ENCODE measurements at places on chromosomes 16 and 17.

DNA sequence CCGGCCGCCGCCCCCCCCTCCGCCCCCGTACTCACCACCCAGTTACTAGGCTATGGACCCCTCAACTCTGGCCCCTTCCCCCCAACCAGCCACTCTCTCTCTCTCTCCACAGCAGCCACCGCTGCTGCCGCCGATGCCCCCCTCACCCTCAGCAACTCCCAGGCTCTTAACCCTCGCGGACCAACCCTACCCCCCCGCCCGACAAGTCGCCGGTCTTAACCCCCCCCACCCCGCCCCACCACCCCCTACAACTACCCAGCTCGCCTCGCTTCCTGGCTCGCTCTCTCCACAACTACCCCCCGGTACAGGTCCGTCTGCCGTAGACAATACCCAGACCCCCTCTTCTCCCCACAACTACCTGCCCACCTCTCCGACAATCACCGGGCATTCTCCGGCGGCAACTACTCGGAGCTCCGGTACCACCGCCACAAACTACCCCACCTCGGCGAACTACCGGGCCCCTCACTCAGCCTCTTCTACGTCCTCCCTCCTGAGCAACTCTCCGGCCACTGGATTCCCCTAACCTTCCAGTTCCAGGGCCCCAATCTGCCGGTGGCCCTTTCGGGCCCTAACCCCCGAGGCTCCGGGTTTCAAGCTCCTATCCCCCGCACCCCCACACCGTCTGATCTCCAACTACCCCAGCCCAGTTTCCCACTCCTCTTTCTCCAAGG, 702 bp downstream of the PHF23 start:
- peaks cover 62% of the 10 kb centered on the region for H3K4me1 ChIP-seq
- peak overlapping the region; percentile 99 for H3K4me3 ChIP-seq
- H3K36me3 ChIP-seq, result peaks cover 53% of the 10 kb centered on the region
- peak overlapping the region; percentile 95 for H3K27ac ChIP-seq

DNA sequence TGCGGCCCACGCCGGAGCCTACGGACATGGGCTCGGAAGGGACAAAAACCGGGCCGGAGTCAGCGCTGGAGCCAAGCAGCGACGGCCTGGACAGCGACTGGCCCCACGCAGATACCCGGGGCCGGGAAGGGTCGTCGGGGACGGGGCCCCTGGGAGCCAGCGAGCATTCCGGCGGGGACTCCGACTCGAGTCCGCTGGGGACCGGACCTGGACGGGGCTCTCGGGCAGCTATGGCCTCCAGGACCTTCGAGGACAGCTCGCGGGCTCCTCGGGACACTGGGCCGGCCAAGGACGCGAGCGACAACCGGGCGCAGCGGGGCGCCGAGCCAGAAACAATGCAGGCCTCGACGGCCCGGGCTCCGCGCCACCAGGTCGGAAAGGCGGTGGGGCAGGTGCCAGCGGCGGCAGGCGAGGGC, 1.0 kb downstream of the MYO15B start:
- H3K36me3 ChIP-seq, result no peaks in the 10 kb centered on the region
- H3K27ac ChIP-seq, result no peak overlapping the region
- peaks cover 28% of the 10 kb centered on the region for H3K27me3 ChIP-seq
- H3K4me1 ChIP-seq, result peaks cover 2% of the 10 kb centered on the region
- peak overlapping the region; percentile 67 for H3K4me3 ChIP-seq
- no peak for DNase-seq

GRCh38 chr16:67246756-67247191, 507 bp downstream of the FHOD1 start:
- DNase-seq, result peak; percentile 81
- peak overlapping the region; percentile 89 for H3K4me3 ChIP-seq
- H3K27ac ChIP-seq, result peak overlapping the region; percentile 91
- H3K36me3 ChIP-seq, result peaks cover 7% of the 10 kb centered on the region
- peaks cover 49% of the 10 kb centered on the region for H3K4me1 ChIP-seq

GRCh38 chr16:67672739-67673662, 6.4 kb downstream of the C16orf86 start:
- H3K27ac ChIP-seq, result no peak overlapping the region
- H3K4me3 ChIP-seq, result no peak overlapping the region
- H3K36me3 ChIP-seq, result no peaks in the 10 kb centered on the region

- no peaks in the 10 kb centered on the region for H3K4me1 ChIP-seq
- H3K27ac ChIP-seq, result no peak overlapping the region
- no peak overlapping the region for H3K4me3 ChIP-seq
- H3K27me3 ChIP-seq, result peaks cover 5% of the 10 kb centered on the region
- DNase-seq, result no peak
These were observed 56.7 kb upstream of the NKD1 start for GRCh38 chr16:50491516-50491915.

DNA sequence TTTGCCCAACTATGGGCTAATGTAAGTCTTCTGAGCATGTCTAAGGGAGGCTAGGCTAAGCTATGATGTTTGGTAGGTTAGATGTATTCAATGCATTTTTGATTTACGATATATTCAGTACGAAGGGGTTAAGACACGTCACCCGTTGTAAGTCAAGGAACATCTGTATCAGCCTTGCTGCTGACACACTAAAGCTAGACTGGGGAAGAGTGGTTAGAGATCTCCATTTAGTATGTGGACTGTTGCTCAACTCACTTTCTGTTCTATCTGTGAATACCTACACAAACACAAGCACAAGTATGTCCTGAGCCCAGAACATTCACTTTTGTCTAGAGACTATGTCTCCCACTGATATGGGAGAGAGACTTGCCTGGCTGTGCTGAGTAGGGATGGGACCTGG, 71.5 kb downstream of the VMP1 start:
- peak; percentile 60 for DNase-seq
- peak overlapping the region; percentile 78 for H3K27ac ChIP-seq
- H3K36me3 ChIP-seq, result peaks cover 55% of the 10 kb centered on the region
- H3K4me3 ChIP-seq, result peak overlapping the region; percentile 43

- H3K27me3 ChIP-seq, result no peaks in the 10 kb centered on the region
- H3K27ac ChIP-seq, result no peak overlapping the region
- no peaks in the 10 kb centered on the region for H3K4me1 ChIP-seq
- no peak for DNase-seq
- peaks cover 6% of the 10 kb centered on the region for H3K36me3 ChIP-seq
- no peak overlapping the region for H3K4me3 ChIP-seq
These were observed 141.3 kb upstream of the NETO2 start for GRCh38 chr16:47284999-47285398.

DNA sequence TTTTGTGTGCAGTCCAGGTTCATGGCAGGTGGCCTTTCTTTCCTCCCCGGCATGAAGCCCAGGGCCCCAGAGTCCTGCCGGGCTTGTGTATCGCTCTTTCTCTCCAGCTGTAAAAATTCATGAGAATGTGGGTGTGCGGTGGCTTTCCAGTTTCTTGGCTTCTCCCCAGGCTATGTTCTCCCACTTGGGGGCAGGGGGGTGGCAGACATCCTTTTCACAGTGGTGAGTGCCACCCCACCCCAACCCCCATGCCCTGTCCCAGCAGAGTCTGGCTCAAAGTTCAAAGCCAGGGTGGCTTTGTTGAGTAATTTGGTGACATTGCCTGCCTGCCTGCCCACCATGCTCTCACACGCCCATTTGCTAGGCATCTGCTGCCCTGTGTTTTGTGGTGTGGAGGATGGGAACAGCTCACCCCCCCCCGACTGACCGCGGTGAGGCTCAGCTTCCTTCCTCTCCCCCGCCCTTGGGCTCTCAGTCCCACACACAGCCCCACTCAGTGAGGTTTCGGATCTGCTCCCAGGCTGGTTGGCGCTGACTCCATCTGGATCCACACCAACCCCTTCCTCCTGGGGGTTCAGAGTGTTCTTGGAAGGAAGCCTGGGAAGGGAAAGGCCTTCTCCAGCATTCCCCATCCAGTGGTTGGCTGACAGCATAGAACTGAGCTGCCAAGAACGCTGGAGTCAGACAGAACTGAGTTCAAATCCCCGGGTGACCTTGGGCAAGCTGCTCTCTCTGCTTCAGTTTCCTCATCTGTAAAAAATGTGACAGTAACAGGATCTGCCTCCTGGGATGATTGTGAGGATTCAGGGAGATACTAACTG, 36.0 kb downstream of the CHD9 start:
- H3K4me1 ChIP-seq, result peaks cover 33% of the 10 kb centered on the region
- DNase-seq, result no peak
- H3K27me3 ChIP-seq, result no peaks in the 10 kb centered on the region
- peaks cover 2% of the 10 kb centered on the region for H3K36me3 ChIP-seq
- H3K27ac ChIP-seq, result no peak overlapping the region

GRCh38 chr17:61345825-61346666, 53.6 kb upstream of the TBX2 start:
- no peak overlapping the region for H3K4me3 ChIP-seq
- DNase-seq, result no peak
- H3K27me3 ChIP-seq, result no peaks in the 10 kb centered on the region
- no peaks in the 10 kb centered on the region for H3K36me3 ChIP-seq
- no peak overlapping the region for H3K27ac ChIP-seq

- H3K4me1 ChIP-seq, result peaks cover 45% of the 10 kb centered on the region
- no peaks in the 10 kb centered on the region for H3K27me3 ChIP-seq
- DNase-seq, result no peak
- peaks cover 51% of the 10 kb centered on the region for H3K36me3 ChIP-seq
- H3K4me3 ChIP-seq, result peak overlapping the region; percentile 96
- H3K27ac ChIP-seq, result peak overlapping the region; percentile 94
These were observed 1.2 kb downstream of the COX10 start for GRCh38 chr17:14070344-14070984.

GRCh38 chr17:50375858-50376538, 3.0 kb downstream of the EME1 start:
- H3K27ac ChIP-seq, result no peak overlapping the region
- DNase-seq, result no peak
- H3K4me3 ChIP-seq, result no peak overlapping the region
